ENCODE measurements at places on chromosomes 3 and 15.

- no peak for DNase-seq
Measured at GRCh38 chr3:152053866-152054265, 180.4 kb downstream of the SUCNR1 start.

GRCh38 chr3:101851072-101851770 is 1.9 kb downstream of the NFKBIZ start:
- no peak for DNase-seq

DNA sequence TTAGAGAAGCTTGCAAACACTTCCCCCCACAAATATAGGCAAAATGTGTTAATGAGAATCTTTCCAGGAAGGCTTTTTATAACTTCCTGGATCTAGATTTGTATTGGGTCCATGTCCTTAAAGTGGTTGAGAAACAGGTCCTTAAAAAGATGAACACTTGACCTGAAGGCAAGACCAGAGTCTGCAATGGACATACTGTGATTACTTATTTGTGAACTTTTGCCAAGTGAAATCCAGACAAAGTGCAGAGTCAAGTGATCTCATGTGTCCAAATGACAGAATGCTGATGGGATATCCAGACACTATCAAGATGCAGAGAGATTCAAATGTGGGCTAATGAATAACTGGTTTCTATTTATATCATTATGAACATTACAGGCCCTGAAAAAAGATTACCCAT is 43.8 kb downstream of the FRMD4B start:
- DNase-seq, result no peak

GRCh38 chr15:94004697-94005096 is 226.7 kb upstream of the MCTP2 start:
- no peak for DNase-seq

DNA sequence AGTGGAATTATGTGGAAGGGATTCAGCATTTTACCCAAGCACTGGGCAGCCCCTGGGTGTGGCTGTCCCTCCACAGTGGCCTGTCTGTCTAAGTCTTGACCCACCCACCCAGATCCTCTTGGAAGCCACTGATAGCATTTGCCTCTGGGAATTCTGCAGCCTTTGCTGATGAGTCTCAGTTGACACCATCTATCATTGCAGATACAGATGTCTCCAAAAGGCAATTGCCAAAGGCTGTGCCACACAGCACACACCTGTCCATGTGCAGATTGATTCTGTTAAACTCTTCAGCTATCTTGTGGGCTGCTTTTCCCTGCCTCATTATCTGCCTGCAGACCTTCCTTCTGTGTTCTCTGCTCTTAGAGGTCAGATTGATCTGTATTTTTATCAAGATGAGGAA is 18.1 kb downstream of the CX3CR1 start:
- no peak for DNase-seq

DNA sequence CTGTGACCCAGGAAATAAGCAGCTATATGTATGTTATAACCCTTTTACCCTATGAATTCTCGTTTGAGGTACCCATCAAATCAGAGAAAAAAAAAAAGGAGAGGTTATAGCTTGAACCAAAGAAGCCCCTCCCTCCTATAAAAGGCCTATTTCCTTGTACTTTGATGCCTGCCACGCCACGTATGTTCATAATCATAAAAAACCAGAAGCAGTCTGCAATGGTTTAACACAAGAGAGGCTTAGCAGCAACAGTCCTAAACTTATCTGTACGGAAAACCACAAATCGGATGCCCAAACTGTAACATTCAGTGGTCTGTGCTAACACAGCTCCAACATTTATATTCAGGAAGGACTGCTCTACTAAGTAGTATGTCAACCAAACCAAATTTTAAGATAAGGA is 21.2 kb downstream of the CCR8 start:
- DNase-seq, result no peak

DNA sequence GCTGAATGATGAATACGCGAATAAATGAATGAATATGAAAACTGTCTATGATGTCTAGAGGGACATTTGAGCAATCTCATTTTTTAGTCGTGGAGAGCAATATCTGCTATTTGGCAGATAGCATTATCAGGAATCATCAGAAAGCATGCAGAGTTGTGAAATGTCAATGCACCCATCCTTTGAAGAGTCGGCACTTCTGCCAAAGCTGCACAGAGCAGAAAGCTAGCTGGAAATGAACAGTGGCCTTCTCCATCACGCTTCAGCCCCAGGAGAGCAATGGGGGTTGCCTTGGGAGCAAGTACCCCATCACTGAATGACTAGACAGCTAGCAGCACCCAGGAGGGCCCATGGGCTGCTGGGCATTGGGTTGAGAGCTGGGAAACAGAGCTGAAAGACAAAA is 69.1 kb upstream of the PROK2 start:
- DNase-seq, result no peak

- DNase-seq, result no peak
Measured at GRCh38 chr3:78176869-78177268, 1137.0 kb downstream of the ROBO2 start.

DNA sequence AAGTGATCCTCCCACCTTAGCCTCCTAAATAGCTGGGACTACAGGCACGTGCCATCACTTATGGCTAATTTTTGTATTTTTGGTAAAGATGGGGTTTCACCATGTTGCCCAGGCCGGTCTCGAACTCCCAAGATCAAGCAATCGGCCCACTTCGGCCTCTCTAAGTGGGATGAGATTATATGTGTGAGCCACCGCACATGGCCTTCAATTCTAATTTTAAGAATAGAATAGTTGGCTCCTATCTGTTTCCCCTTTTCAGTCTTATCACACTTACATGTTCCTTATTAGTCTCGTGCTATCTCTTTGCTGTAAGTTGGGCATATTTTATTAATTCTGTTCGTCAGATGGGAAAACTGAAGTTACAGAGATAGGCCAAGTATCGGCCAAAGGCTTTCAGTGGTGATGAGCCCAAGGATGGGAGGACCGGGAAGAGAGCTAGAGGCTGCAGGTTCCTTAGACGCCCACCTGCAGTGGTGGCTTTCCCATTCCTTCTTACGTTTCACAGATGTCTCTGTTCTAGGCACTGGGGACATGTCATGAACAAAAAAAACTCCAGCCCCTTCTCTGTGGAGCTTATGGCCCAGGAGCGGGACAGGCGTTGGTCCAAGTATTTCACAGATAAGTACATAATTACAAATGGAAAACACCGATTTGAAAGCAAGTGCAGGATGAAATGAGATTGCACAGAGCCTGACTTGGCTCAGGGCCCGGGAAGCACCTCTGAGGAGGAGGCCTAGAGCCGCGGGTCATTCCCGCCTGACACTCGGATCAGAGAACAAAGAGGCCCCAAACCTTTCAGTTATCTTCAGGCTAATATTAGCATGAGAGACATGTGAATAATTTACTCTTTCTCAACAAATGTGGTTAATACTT is 91.1 kb upstream of the KLF13 start:
- no peak for DNase-seq

- no peak for DNase-seq
Measured at GRCh38 chr3:109923431-109923830, 586.1 kb upstream of the DPPA4 start.

GRCh38 chr15:51128701-51129100 is 34.0 kb upstream of the TNFAIP8L3 start:
- DNase-seq, result no peak

DNA sequence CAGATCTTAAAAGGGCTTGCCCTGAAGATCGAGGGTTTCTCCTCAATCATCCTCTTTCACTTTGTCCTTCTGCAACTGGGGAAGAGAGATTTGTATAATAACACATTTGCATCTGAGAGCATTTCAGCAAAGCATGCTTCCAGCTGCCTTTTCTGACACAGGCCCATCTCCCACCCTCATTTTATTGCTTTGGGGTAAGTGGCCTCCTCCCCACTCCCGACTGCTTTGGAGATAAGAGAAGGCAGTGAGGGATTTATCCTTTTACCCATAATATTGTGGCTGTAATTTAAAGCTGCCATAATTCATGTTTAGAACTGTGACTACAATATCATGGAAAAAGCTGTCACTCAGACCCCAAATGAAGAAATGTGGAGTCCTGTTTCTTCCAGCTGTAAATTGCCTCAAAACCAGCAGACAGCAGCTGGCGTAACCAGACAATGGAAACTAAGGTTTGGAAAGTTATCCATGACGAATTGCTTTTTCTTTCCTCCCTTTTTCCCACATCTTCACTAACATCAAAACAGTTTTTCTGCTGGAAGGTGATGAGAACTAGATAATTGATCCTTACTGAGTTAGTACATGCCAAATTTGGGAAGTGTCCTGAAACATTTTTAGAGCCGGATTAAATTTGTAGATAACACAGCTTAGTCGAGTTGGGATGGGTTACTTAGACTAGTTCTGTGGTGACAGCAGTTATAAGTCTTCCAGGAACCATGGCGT is 104.2 kb upstream of the PFN2 start:
- DNase-seq, result no peak

DNA sequence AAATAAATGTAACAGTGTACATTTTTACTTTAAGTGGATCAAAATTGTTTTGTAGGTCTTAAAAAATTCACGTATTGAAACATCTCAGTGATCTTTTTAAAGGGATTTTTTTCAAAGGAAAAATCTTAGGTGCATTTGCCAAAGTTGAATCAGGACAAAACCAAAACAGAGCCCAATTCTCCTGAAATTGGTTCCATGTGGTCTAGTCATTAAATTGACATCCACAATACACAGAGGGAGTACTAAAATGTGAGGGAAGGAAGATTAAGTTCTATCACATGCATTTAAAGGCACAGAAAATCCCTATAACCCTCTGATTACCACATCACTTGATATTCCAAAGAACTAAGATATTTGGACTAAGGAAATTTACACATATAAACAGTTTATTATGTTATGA is 39.3 kb upstream of the HDC start:
- no peak for DNase-seq

- no peak for DNase-seq
Measured at GRCh38 chr3:72848703-72849081, 447 bp upstream of the SHQ1 start.

- DNase-seq, result no peak
Measured at GRCh38 chr3:194745422-194746184, 59.9 kb downstream of the FAM43A start.

DNA sequence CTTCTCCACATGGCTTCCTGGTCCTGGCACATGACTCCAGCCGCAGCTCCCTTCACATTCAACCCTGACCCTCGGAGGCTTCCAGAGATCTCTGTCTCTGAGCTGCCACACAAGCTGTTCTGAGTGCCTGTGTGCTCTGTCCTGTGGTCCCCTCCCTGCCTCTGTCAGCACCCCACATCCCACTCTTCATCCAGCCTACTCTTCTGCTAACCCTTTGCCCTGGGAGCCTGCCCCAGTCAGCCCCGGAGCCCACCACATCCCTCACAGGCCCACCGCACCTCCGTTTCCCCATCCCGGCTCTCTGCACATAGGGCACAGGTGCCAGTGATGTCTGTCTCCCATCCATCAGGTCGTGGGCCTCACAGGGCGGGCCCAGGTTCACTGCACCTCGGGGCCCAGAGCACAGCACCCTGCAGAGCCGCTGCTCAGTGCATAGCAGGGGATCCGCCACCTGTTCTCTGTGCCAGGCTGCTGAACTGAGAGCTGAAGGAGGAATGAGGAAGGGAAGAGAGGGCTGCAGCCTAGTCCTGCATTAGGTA is 133.6 kb downstream of the UACA start:
- DNase-seq, result no peak

- DNase-seq, result no peak
Measured at GRCh38 chr3:194736896-194737600, 51.4 kb downstream of the FAM43A start.

GRCh38 chr15:57866149-57866736 is 159.7 kb downstream of the POLR2M start:
- no peak for DNase-seq

- no peak for DNase-seq
Measured at GRCh38 chr3:39278616-39278935, 1.3 kb downstream of the CX3CR1 start.

- DNase-seq, result no peak
Measured at GRCh38 chr3:108973019-108973418, 19.3 kb upstream of the GUCA1C start.

DNA sequence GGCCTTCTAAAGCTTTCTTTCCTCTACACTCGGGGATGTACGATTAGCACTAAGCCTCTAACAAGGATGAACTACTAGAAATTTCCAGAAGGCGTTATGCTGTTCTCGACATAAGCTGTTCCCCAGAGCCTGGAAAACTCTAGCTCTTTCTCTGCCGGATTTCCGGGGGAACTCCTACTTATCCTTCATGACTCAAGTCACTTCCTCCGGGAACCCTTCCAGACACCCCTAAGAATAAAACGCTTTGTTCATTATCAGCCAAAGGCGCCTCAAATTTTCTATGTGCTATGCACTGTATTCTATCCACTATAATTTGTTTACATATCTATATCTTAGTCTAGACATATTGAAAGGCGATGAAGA is 455 bp upstream of the SNAP23 start:
- peak; percentile 52 for DNase-seq

DNA sequence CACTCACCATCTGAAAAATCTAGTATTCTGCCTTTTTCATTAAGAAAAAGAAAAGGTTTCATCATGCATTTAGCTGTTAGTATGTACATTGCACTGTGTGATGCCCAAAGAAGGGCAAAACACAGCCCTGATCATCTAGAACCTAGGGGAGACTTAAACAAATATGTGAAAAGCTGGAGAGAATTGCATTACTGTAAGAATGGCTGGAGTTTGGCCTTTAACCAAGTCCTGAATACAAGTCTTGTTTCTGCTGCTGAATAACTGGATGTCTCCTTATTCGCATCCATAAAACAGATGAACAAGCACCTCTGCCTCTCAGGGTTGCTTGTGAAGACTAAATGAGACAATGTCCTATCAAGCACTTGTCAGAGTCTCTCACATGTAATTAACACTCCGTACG is 233.4 kb upstream of the LRTM1 start:
- DNase-seq, result no peak

DNA sequence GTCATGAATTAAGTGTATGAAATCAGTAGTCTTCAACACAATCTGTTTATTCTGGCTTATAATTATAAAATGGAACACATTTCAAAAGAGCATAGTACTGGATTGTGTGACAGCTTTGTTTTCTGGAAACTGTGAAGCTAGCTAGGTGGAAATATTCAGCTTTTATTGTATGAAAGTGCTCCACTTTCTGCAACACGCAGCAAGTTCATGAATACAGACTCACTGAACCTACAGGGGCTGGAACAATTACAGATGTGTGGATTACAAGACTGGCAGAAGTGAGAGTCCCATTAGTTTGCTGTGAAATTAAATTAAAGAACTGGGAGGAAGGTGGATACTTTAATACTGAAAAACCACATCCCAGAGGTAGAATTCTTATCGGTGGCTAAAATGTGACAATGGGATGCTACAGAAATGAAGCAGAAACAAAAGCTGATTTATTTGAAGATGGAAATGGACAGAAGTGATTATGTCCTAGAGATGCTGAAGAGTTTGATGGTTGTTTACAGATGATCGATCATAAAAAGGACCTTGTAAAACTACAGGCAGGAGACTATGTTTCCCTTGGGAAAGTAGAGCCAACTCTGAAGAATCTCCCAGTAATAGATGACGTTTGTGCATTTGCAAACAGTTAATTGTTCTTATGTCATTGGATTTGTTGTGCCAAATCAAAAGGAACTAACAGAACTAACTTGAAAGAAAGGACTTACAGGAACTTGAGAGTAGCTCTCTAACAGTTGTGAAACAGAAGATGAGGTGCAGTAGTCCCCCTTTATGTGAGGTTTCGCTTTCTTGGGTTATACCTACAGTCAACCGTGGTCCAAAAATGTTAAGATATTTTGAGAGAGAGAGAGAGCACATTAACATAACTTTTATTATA is 15.7 kb downstream of the TF start:
- no peak for DNase-seq

All from occipital lobe (tissue), 3 donors.